Kidney tubule cell (primary cell): ENCODE measurements at places on chromosomes 4 and X.

GRCh38 chr4:146179784-146180370 lies 4.4 kb downstream of the LSM6 start:
- DNase-seq: no peak

- peak; percentile 17 for DNase-seq
Observed at GRCh38 chr4:8855818-8856245, 15.8 kb downstream of the HMX1 start.

DNA sequence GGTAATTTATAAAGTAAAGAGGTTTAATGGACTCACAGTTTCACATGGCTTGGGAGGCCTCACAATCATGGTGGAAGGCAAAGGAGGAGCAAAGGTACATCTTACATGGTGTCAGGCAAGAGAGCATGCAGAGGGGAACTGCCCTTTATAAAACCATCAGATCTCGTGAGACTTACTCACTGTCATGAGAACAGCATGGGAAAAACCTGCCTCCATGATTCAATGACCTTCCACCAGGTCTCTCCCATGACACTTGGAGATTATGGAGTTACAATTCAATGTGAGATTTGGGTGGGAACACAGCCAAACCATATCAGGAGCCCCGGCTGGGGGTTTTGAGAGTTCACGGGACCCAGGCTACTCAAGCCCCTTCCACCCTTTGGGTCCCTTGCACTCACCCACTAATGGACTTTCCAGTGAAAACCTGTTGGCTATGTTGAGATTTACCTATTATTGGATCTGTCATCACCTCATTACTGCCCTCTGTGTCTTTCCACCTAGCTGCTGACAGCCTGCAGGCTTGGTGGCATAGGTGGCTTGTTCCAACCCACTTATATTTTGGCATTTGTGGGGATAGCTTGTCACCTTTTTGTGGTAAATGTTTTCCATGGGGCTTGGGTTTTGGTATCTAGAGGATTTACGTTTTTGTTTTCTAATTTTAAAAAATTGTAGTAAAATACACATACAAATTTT lies 24.0 kb downstream of the IGFBP7 start:
- DNase-seq: no peak

- DNase-seq: no peak
Observed at GRCh38 chr4:179116011-179116410, 1673.8 kb upstream of the AGA start.

DNA sequence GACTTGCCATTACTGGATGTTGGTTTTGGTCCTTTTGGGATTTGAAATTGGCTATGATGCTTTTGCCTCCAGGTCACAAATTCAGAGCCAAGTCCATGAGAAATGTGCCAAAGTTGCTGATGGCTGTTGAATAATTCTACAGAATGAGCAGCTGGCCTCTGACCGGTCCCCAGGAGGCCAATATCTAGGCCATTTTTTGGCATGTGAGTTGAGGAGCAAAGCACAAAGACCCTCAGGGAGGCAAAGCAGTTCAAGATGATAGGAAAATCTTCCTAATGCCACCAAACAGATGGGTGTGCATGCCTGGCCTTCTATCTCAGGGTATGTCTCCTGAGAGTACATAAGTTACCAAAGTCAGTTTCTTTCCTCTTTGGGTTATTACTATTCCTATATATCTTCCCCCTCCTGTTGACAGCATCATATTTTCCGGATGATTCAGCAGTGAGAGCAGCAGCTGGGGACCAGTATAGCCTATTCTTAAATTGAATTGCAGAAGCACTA lies 44.4 kb downstream of the SEL1L3 start:
- DNase-seq: no peak

GRCh38 chrX:100994352-100995281 lies 25.1 kb downstream of the ARL13A start:
- peak; percentile 80 for DNase-seq

DNA sequence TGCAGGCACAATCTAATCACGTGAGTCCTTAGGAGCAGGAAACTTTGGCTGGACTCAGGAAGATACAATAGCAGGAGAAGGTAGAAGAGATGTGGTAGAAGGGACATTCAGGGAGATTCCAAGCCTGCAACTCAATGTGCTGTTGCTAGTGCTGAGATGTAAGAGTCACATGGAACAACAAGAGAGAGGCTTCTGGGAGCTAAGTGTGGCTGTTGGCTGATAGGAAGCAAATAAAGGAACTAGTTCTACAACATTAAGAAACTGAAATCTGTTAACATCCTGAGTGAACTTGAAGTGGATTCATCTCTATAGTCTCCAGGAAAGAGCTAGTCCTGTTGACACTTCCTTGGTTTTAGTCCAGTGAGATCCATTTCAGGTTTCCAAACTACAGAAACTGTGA lies 1207.4 kb downstream of the ADGRL3 start:
- no peak for DNase-seq

DNA sequence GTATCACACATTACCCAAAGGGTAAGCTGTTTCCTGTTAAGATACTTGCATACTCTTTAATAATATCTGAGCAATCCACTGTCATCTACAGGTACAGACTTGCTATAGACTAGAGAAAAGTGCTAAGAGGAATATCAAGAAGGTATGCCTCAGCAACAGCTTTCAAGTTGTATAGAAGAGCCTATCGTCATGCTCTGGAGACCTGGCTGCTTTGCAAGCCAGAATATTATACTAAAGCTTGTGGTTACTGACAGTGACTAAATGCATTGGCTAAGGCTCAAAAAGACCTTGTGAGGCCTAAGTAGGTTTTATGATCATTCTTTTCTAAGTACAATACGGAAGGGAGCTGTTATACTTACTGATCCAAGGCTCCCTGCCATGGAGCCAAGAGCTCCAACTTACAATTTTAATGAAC lies 11.3 kb downstream of the LAMP2 start:
- DNase-seq: peak; percentile 78

DNA sequence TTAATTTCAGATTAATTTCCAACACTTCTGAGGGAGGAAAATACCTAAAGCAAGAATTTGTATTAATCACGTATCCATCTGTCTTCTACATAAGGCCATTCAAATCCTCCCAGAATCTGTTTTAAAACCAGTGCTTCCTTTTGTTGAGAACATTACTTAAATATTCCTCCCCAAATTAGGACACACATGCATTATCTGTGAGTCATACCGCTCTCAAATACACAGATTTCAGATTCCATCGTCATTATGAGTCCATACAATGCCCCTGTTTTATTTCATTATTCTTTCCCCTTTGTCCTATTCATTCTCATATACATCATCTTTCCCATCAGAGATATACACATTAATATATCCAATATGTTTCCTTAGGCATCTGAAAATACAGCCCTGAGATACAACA lies 57.3 kb upstream of the PRSS12 start:
- no peak for DNase-seq

GRCh38 chr4:119138046-119138445 lies 2.4 kb downstream of the MYOZ2 start:
- peak; percentile 14 for DNase-seq

DNA sequence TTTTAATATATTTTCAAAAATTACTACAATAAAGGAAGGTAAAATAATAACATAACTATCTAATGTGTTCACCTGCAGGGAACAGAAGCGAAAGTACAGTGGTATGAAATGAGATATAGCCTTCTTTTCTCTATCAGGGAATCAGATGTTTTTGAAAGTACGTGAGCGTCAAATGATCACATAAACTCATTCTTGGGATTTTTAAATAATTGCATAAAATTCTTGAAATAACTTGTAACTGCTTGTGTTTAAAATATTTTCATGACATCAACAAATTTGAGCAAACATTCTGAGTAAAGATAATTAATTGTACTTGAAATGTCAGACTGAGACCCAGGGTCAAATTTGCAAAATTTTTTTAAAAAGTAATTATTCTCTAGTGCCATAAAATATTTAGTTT lies 193.5 kb upstream of the NEIL3 start:
- DNase-seq: no peak

DNA sequence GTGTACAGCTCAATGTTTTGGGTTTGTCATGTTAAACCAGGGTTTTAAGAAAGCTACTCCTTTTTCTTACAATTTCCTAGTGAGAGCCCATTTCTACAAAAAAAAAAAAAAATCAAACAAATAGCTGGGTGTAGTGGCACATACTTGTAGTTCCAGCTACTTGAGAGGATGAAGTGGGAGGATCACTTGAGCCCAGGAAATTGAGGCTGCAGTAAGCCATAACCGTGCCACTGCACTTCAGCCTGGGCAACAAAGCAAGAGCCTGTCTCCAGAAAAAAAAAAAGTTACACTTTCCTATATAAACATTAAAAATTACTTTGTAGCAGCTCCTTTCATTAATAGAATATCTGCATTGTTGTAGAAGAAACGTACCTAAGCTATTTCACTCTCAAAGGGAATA lies 166.7 kb downstream of the HS6ST2 start:
- no peak for DNase-seq

DNA sequence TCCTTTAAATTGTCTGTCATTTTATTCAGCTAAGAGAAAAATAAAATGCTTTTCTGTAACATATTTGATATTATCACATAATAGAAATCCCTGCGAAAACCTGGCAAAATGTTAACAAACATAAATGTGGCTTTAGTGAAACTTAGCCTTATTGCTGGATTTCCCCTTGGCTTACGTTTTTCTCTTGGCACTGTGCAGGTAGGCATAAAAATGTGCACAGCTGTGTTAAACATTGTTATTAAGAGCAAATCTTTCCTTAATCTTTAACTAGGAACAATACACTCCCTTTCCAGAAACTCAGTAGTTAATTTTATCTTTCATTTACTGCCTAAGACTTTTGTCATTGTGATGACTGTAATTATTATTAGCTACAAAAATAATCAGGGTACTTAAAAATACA lies 202.4 kb upstream of the GNPDA2 start:
- DNase-seq: peak; percentile 22

- no peak for DNase-seq
Observed at GRCh38 chrX:9091258-9091657, 57.3 kb upstream of the FAM9B start.

DNA sequence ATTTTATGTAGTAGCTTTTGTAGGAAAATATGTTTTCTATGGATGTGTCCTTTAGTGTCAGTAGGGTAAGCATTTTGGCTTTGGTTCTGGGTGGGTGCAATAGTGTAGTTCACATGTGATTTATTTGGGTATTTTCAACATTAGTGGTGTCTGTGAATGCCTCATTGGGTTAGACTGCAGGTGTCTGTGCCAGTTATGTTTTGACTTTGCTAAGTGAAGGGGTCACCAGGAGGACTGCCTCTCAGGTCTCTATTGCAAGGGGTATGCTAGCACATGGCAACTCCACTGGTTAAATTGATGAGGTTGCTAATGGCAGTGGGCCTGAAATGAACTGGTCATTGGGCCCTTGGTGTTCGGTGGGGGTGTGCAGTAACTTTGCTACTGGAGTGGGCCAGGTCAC lies 467.1 kb downstream of the NAF1 start:
- no peak for DNase-seq

DNA sequence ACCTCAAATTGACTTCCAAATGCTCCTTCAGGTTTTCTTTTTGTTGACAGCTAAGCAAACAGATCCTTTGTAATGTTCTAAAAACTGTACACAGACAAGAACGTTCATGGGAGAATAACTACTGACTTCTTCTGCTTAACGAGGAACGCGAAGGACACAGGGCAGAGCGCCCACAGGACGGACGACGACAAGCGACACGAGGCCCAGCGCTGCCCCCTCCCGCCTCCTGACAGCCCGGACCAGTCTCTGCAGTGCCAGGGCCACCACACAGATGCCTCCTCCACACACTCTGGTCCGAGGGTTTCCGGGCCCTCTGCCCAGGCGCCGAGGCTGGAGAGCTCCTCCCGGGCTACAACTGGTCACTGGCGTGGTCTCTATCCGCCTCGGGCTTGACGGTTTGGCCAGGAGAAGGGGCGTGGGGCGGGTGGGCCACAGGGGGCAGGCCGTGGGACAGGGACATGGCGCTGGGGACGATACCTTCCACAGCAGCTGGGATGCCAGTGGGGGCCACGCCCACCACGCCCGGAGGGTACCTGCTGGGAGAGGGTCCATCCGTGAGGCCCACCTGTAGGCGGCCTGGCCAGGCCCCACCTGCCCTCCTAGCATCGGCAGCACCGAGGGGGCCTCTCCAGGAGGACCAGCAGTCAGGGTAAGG lies 36.9 kb downstream of the CTBP1 start:
- DNase-seq: no peak

GRCh38 chr4:159410076-159410777 lies 307.3 kb downstream of the RAPGEF2 start:
- peak; percentile 87 for DNase-seq

GRCh38 chr4:7879127-7879526 lies 60.5 kb downstream of the AFAP1 start:
- DNase-seq: no peak

DNA sequence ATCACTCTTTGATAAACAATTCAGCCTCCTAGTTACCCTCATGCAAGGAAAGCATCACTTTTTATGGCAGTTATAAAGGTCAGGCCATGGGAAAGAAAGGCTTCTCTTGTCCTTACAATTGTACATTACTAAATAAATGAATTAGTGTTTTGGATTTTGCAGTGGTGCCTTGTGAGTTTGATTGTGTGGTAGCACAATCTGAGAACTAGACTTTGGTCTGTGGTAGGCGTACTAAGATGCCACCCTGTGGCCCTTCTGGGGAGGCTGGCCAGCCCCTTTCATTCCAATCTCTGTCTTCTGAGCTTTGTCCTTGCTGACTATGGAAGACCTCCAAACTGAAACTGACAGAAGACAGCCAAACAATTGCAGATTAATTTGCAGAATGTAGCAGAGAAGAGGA lies 14.6 kb upstream of the HNRNPD start:
- DNase-seq: no peak

DNA sequence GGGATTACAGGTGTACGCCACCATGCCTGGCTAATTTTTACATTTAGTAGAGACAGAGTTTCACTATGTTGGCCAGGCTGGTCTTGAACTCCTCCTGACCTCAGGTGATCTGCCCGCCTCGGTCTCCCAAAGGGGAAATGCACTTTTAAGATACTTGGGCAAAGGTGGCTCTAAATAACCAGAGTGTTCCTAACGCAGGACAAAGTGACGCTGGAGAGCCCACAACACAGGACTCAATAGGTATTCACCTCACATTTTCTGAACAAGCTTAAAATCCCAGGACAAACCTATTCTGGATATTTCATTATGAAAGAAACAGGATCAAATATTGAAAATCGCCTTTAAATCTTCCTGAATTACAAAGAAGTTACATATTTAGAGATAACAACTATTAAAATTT lies 69.0 kb downstream of the WDFY3 start:
- no peak for DNase-seq

DNA sequence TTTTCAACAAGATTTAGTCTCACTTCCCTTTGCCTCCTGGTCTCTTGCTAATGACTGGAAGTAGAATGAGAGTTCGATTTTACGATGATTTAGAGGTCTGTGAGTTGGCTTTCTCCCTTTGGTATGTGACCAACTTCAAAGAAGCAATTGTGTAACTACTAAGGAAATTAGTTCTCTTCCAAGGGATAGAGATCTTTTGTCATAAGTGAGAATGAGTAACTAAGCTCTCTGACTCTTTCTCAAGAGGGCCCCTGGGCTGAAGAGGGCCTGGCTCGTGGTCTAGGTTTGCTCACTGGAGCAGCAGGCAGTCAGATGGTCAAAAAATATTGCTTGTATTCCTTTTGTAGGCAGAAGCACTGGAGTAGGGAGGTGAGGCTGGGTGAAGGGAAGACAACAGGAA lies 176.3 kb downstream of the ENOX2 start:
- peak; percentile 82 for DNase-seq
